ENCODE measurements at places on chromosomes 2 and 18.

- DNase-seq, result no peak
Observed at GRCh38 chr2:148298196-148298595, 277.3 kb downstream of the MBD5 start.

DNA sequence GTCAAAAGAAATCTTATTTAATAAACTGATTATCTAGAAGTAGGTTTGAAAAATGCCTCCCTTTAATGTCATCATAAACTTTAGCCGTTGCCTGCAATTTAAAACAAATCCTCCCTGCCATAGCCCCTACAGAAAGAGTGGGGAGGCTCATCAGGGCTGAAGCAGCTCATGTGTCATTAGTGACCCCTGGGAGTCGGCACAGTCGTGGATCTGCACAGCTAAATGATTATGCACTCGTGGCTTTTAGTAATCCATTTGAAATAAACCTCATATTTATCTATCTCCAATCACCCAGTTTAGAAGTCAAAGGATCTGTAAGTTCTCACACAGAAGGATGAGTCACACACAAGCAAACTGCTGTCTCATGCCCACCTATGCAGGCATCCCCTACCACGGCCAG is 277.3 kb downstream of the SS18 start:
- DNase-seq, result no peak

GRCh38 chr18:4806331-4806730 is 351.2 kb upstream of the DLGAP1 start:
- DNase-seq, result no peak

DNA sequence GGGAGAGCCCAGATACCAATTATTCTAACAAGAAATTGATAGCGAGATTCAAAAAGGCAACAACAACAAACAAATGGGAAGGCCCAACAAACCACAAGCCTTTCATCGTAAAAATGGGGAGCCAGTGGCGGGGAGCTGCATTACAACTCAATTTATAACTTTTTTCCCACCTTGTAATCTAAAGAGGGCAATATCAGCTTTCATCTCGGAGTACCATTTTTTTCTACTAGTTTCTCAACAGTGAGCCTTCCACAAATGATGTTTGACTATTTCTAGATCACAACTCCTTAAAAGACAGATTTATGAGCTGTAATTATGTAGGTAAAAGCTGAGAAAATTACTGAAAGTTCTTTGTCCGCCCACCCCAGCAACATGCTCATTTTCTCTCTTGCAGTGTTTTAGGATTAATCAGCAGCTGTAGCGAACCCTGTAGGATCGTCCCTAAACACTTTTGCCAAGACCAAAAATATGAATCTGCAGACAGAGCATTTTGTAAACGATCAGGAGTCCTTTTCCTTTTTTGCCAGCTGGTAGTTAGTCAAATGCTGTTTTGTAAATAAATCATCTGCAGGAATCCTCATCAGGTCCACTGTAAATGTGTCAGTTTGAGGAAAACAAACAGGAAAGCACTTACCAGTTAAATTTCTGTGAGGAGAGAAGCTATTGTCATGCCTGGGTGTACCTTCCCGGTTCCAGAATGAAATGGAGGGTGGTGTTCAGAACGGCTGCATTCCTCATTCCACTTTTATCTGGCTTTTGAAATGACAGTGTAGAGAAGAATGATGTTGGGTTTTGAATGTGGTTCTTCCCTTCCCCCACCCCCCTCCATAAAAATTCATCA is 53.2 kb downstream of the EEF1B2 start:
- no peak for DNase-seq

- no peak for DNase-seq
Observed at GRCh38 chr2:147916067-147916466, 71.2 kb downstream of the ACVR2A start.

- DNase-seq, result no peak
Observed at GRCh38 chr2:191478799-191479679, 198.9 kb upstream of the NABP1 start.

DNA sequence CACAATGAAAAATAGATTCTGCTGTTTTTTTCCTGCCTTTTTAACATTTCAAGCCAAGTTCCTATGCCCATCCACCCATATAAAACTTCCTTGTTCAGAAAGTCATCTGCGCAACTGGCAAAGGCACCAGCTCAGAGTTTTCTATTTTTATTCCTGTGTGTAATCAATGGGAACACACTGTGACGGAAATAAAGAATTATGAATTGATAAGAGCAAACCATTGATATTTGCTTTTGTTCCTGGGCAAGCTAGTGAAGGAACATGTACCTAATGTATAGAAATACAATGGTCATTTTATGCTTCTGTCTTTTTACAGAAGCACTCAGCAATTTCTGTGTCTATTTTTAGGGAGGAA is 30.8 kb upstream of the AAK1 start:
- no peak for DNase-seq

Data from effector CD8-positive, alpha-beta T cell (primary cell).